HuH-7 (cell line): ENCODE measurements at places on chromosomes 4 and X.

GRCh38 chr4:40630335-40631021 lies 814 bp upstream of the RBM47 start:
- DNase-seq = peak; percentile 58

DNA sequence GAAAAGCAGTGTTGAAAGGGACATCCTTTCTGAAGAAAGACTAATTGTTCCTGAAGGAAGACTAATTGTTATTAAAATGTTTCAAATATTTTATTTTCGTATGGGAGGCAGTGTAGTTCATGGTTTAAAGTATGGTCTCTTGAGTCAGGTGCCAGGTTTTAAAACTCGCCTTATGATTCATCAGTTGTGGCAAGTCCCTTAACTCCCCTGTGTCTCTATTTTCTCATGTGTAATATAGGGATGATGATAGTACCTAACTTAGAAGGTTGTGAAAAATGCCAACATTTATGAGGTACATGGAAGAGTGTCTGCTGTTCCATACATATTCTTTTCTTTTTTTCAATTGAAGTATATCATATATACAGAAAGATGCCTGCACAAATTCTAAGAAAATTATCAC lies 414.2 kb upstream of the DIPK2B start:
- no peak for DNase-seq

DNA sequence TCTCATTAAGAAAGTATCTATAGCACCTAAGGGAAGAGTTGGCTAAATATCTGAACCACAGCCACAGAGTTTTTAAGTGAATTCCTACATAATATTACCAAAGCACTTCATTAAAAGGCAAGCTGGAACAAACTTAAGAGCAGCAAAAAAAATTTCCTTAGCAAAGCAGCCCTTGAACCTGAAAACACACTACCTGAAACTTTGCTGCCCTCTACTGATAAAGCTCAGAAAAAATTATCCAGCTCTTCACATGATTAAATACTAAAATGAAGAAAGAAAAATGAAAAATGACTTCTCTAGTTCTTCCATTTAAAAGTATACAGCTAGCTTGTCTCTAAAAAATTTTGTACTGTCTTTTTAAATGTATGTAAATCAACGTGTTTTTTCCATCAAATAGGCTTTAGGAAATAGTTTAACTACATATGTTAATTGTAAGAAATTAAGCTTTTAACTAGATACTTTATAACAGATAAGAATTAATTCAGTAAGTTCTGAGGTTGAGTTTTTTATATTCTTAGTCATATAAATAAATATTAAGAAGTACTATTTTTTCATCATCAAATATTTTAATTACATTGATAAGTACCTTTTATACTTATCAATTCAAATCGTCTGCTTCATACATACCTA lies 156.1 kb downstream of the STPG2 start:
- no peak for DNase-seq

GRCh38 chr4:183390374-183390773 lies 54.1 kb upstream of the CDKN2AIP start:
- no peak for DNase-seq

DNA sequence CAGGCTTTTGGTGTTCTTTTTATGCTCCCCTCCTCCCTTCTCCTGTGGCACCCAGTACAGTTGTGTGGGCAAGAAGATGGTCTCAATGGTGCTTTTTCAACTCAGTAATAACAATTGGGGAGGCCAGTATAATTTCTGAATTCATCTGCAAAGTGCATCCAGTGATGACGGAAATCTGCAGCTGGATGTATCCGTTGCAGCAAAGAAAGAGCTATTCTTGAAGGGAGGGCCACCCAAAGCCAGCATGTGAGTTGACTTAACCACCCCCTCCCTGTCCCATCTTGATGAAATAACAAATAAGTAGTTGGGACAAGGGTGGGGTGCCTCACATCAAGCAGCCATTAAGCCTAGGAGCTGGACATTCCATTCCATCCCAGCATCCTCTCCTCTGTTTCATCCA lies 30.7 kb downstream of the TSC22D3 start:
- DNase-seq = no peak

- no peak for DNase-seq
Measured at GRCh38 chr4:95045429-95045828, 287.7 kb downstream of the BMPR1B start.

DNA sequence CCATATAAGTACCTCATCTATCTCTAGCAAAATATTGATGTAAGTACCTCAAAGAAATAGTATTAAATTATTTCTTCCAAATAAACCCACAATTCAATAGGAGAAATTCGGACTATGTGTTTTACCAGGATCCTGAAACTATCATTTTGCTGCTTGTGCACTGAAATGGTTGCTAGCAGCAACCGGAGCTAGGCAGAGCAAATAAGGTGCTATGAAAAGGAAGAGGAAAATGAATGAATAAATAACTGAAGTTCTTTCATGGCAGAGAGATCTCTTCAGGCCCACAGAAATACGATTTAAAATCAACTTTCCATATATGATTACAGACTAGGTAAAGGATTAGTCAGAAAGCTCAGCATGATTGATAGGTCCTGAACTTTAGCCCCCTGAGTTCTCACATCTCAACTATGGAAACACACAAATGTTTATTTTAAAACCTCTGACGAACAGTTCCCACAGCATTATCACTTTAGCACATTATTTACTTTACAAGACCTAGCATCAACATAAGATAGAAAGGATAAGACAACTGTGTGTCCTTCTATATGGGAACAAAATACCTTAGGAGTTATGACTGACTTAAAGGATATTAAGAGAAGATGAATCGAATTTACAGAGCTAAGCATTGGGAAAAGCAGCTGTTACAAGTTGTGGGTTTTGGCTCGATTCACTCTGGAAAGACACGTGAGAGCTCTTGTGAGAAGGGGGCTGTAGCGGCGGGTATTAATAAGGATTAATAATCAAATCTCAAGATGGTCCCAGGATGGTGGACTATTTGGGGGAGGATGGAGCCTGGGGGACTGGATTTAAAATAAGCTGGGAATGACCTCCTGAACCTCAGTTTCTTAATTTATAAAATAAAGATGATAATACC lies 104.3 kb downstream of the CORIN start:
- no peak for DNase-seq

DNA sequence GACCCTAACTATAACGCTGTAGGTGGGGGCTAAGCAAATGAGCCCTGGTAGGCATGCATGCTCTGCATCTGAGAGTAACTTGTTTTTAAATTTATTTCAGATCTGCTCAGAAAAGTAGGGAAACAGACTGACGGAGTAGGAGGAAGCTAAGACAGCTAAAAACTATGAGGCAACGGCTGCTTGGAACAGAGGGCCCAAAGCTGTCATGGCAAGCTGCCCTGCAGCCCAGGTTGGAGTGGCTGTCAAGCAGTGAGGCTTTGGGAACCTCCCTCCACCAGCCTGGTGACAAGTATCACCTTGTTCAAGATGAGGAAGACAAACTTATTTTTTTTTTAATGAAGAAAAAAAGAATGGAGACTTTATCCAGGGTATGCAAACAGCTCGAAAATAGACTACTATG lies 439.8 kb downstream of the NLGN4X start:
- DNase-seq = no peak

GRCh38 chrX:136273986-136274385 lies 22.8 kb upstream of the MAP7D3 start:
- DNase-seq = no peak

DNA sequence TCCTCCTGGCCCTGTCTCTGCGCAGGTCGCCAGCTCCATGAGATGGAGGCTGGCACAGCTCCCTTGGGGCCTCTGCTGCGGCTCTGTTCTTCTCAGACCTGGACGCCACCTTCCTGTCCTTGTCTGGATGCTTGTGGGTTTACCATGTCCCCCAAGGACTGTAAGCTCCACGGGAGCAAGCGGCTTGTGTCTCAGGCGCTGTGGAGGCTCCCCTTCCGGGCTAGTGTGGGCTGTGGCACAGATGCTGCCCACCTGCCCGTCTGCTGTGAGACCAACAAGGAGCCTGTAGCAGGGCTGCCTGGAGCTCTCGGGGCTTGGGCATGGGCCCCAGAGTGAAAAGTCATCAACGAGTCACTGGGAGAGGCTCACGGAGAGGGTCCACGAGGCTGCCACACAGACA lies 25.2 kb downstream of the NAT8L start:
- DNase-seq = no peak

- DNase-seq = no peak
Measured at GRCh38 chr4:84309191-84309590, 189.9 kb downstream of the NKX6-1 start.
